ENCODE measurements at places on chromosomes 16 and 17. TPM values are rescaled to one million over a fixed set of nuclear protein-coding genes. Genes with fewer than 3 reads are reported as not detected.
A peak's percentile ranks its signal among the peaks of the same experiment; 100 is the strongest.

IL21R gene
- total RNA-seq: not detected

PIK3R6 gene
- total RNA-seq: not detected

DNA sequence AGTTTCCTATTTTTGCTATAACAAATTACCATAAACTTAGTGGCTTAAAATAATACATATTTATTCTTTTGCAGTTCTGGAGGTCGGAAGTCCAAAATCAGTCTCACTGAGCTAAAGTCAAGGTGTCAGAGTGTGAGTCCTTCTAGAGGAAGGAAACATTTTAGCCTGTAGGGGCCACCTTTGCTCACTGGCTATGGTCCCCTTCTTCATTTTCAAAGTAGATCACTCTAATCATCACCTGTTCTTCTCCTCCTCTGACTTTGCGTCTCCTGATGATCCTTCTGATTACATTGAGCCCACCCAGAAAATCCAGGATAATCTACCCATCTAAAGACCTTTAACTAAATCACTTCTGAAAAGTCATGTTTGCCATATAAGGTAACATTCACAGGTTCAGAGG lies 534.4 kb upstream of the SALL1 start:
- no peak for DNase-seq

- peak; percentile 63 for DNase-seq
These were observed 31.1 kb downstream of the ST3GAL2 start for GRCh38 chr16:70407811-70408274.

DNA sequence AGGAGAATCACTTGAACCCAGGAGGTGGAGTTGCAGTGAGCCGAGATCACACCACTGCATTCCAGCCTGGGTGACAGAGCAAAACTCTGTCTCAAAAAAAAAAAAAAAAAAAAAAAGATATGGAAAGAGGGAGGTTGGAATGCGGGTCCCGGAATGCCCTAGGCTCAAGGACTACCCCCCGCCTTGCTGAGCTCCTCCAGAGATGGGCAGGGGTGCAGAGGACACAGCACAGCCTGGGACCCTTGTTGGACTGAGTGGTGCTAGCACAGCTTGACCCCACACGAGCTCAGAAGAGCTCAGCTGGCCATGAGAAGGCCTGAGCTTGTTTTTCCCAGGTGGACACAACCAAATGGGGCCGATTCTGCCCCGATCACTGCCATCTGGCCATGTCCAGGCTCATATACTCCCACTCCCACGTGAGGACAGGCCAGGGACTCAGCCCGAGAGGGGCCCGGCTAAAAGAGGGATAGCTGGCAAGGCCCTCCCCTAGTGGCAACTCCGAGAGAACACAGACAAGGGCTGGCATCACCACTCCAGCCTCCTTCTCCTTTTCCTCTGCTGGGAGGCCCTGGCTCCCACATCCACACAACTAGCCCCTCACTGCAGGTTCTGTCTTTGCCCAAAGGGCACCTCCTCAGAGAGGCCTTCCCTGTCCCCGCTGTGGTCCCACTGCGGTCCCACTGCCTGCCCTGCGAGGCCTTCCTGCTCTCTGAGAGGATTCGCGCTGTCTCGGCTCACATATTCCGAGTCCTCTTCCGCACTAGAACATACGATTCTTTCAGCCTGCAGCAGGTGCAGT lies 11.0 kb downstream of the SGCA start:
- no peak for DNase-seq

DNA sequence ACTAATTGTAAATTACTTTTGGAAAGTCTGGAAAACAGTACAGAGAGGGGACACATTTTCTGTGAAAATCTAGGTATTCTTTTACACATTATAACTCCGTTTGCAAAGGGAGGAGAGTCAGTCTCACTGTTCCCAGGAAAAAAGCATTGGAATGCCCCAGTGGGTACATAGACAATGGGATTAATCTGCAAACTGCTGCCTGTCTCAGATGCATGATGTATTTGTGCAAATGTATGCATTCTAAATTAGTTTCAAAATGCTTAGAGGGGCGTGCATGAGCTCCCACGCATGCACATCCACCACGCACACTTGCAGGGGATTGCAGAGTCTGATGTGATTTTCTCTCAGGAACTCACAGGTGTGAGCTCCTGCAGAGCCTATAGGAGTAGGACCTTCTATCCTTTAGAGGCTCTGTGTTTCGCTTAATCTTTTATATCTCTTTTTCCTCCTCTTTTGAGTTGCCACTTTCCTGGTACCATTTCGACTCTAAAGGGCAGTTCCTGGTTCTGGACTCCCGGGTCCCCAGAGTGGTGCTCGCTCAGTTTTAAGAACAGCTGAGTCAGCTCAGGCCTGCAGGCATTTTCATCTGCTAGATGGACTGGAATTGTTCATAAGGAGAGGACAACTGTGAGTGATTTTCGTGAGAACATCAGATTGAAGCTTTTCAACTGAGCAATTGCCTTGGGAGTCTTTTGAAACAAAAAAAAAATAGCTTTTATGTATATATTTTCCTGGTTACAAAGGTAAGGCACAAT lies 1.1 kb downstream of the BCO1 start:
- peak; percentile 47 for DNase-seq

GRCh38 chr16:87100306-87101058 lies 216.7 kb downstream of the C16orf95 start:
- DNase-seq: peak; percentile 25

Data from neural progenitor cell (in vitro differentiated cells).